ENCODE measurements at places on chromosomes 11 and 22.

DNA sequence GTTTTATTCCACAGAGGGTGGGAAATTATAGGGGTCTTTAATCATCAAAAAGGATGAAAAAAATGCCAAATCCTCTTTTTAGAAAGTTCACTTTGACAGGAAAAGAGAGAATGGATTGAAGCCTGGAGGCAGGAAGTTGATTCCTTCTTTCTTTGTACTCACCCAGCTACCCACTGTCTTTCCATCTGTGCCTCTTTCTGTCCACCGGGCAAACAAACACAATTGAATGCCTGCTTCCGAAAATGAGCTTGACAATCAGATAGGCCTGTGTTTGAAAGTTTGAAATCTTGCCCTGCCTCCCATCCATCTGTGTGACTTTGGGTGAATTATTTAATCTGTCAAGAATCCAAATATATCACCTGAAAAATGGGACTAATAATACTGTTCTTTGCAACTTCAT lies 81.1 kb downstream of the SCN3B start:
- DNase-seq: no peak

DNA sequence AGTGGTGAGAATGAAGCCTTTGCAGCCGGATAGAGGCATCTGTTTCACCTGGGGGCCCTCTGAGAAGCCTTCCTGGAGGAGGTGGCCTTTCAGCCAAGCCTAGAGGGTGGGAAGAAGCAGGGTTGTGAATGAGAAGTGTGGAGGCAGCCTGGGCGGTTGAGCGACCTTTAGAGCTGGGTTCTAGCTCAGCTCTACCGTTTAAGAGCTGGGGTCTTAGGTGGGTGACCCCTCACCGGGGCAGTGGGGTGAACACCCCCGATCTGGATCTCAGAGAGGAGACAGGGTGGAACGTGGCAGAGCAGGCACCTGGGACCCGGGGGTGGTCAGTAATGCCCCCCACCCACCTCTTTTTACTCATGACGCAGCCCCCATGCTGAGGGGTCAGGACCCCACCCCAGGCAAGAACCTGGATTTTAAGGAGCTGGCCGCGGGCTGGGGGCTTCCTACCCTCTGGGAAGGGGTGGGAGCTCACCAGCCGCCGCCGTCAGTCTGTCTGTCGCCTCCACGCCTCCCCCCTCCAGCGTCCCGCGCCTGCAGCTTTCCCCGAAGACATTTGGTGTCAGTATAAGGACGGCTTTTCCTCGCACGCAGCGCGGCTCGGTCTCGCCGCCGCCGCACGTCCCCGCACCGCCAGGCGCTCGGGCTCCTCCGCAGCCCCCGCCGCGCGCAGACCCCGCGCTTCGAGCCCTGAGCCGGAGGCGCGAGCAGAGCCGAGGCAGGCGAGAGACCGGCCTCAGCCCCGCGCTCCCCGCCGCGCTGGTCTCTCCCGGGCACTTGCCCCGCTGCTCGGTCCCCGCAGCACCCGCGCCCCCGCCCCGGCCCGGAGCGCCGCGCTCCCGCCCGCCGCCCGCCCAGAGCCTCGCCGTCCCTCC lies 13.3 kb upstream of the CACNA1I start:
- no peak for DNase-seq

- DNase-seq: peak; percentile 85
Measured at GRCh38 chr11:8631395-8632118, 37.5 kb upstream of the STK33 start.

GRCh38 chr11:103326070-103326794 lies 217.0 kb downstream of the DYNC2H1 start:
- DNase-seq: peak; percentile 88

DNA sequence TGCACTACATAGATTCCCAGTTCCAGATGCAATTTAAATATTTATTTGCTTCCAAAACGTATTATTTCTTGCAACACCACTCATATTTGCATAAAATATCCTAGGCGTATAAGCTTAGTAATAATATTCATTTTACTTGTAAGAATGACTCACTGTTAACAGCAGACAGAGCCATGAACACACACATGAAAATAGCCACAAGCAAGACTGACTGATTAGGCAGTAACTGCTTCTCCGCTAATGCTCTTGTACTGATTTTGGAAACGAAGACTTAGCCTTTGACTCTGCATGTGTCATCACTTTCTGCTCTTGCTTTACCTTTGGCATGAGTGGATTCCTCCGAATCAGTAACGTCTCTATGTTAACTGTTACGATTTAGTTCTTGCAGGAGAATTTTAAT lies 6.0 kb downstream of the OR10Q1 start:
- no peak for DNase-seq

GRCh38 chr11:921921-922678 lies 3.6 kb upstream of the AP2A2 start:
- no peak for DNase-seq

DNA sequence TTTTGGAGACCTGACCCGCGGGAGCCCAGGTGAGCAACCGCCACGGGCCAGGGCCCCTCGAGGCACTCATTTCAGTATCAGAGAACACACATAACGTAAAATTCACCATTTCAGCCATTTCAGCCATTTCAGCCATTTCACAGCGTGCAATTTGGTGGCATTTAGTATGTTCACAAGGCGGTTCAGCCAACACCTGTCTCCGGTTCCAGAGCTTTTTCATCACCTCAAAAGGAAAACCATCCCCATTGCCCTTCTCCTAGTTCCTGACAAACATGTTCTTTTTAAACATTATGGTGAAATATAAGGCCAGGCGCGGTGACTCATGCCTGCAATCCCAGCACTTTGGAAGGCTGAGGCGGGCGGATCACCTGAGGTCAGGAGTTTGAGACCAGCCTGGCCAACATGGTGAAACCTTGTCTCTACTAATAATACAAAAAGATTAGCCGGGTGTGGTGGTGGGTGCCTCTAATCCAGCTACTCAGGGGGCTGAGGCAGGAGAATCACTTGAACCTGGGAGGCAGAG lies 119.3 kb downstream of the KCNQ1 start:
- no peak for DNase-seq

DNA sequence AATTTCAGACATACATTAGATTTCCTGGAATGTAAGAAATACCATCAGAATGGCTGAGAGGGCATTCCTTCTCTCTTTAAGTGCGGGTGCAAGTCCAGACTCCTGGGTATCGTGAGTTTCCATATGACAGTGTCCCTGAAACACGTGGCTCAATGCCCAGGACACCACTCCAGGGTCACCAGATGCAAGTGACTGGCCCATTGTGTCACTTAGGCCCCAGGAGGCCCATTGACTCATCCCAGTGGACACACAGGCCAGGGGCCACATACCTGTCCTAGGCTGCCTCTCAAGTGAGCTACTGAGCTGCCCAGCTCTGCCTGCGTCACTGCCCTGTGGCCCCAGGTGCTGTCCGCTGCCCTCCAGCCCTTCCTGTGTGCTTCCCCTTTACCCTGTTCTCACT lies 18.5 kb downstream of the FBLN1 start:
- no peak for DNase-seq

GRCh38 chr22:25545146-25545545 lies 19.3 kb upstream of the GRK3 start:
- no peak for DNase-seq

GRCh38 chr11:126456783-126457542 lies 101.5 kb downstream of the ST3GAL4 start:
- DNase-seq: no peak

GRCh38 chr11:72413914-72414628 lies 20.3 kb downstream of the CLPB start:
- DNase-seq: peak; percentile 71

DNA sequence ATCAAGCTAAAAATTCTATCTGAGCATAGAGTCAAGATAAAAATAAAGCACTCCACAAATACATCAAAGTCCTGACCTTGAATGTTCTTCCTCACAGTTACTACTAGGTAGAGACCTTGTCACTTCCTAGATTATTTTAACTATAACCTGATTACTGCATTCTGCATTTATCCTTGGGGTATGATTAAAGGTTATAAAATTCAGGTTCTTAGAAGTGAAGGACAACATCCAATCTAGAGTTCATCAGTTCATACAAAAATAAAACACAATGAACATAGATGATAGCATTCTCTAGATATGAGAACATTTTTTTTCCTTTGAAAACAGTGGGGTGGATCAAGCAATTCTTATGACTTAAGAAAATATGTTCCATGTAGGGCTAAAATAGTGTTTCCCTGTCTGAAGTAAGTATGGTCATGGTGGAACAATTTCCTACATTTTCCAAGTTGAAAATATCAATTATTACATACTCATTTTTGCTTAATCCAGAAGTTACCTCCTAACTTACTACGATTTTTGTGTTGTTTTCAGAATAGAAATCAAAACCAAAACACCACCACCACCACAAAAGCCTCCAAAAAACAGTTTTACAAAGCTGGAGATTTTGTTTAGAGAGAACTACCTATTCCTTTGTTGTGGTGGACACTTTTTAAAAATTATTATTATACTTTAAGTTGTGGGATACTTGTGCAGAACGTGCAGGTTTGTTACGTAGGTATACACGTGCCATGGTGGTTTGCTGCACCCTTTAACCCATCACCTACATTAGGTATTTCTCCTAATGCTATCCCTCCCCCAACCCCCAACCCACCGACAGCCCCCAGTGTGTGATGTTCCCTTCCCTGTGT lies 112.0 kb upstream of the DDI1 start:
- no peak for DNase-seq

- DNase-seq: no peak
Measured at GRCh38 chr22:23418159-23418788, 161.8 kb downstream of the IGLL1 start.

DNA sequence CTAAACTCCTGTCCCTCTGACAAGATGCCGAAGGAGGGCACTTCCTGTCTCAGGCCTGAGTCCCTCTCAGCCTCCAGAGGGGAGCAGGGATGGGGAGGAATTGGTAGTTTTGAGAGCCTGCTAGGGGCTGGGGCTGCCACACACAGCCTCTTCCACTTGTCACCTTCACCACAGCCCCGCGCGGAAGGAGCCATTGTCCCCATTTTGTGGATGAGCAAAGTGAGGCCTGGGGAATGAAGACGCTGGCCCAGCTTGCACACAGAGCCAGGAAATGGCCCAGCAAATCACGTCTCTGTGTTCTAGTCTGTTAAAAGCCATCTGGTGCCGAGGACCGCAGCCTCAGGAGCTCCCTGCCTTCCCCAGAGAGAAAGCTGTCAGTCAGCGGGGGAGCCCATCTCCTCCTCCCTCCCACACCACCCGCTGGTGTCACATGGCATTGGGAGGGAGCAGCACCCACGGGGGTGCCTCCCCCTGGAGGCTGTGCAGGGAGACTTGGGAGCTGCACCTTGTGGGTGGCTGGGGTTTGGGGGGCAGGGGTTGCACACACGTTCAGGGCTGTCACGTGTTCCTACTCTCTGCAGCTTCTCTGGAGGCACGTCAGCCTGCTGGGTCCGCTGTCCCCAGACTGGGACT lies 34.6 kb downstream of the RASD2 start:
- no peak for DNase-seq

DNA sequence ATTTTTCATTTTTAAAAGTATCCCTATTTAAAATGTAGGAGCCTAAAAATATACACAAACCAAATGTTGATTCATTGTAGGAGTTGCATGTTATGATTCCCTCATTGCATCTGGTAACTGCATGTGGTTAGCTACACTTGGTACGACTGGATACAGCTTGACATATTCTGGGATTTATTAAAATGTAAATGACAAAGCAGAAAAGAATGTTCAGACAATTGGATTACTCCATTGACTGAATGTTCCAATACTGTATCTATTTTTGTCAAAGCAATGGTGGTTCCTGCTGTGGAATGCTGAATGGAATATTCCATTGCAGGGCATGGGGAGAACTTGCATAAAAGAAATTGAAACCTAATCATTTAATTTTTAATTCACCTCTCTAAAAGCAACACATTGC lies 30.8 kb downstream of the BLID start:
- peak; percentile 99 for DNase-seq

Data from fibroblast of skin of right quadriceps (primary cell).